Activated T-helper 1 cell treated with Interleukin-2 at 50 U/mL for 16 hours (primary cell): ENCODE measurements at places on chromosomes 2 and 18.

- DNase-seq, result peak; percentile 58
Measured at GRCh38 chr2:27441958-27442919, at the start of gene KRTCAP3. KRTCAP3 (plus strand) TSS chr2:27442381; CDS start chr2:27442413, 32 bp downstream.

DNA sequence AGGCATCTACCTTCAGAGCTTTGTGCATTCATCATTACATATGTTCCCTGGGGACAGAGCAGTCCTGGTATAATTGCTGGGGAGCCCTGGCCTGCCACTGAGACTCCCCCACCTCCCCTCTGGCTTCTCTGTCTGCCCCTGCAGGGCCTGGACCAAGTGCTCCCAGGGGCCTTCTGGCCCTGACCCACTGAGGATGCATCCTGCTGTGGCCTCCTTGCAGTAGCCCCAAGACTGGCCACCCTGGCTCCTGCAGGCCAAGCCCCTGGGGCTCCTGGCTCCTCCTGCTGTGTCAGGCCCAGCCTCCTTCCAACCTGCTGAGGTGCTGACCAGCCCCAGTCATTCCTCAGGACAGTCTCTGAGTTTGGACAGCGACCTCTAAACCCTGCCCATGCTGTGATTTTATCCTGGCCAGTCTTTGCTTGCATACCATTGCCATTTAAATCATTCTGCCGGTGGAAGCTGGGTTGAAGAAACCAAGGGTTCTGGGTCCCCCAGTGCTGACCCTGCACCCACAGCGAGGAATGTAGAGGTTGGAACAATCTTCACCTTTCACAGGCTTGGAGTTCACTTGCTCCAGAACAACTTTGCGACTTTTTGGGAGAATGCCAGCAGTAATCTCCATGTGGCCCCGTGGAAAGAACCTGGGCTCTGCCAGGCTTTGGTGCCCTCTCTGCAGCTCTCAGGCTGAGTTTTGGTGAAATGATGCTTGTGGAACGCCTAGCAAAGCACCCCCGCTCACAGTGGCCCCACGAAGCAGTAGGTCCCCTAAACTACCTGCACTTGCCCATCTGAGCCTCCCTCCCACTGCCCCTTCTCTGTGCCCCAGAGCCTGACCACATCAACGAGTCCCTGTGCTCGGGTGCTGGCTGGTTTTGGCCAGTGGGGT is 167.3 kb upstream of the GLI2 start:
- DNase-seq, result no peak

DNA sequence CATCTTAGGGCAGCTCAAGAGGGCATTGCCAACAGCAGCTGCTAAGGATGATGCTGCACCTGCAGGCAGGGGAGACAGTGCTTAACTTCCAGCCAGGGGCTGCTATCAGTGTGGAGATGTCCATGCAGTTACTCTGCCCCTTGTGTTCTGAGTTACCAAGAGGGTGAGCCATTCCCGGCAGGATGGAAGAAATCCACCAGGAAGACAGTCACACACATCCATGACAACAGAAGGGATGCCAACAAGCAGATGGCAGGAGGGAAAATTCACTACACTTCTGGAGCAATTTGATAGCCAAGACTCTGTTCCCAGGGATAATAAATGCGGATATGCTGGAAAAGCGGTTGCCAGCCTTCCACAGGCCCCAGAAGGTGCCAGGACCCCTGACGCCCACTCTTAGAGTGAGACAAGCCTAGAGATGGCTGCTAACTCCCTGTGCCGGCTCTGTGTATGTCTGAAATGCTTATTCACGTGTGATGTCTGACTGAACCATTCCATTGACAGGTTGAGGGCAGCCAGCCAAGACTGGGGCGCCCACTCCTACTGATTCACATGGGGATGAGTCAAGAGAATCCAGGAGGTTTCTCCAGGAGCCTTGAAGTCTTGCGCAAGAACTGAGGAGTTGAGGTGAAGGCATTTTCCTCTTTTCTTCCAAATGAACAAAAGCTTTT is 24.5 kb downstream of the LOXHD1 start:
- no peak for DNase-seq

GRCh38 chr18:35390951-35391700 is 14.0 kb upstream of the ZNF396 start:
- DNase-seq, result no peak

DNA sequence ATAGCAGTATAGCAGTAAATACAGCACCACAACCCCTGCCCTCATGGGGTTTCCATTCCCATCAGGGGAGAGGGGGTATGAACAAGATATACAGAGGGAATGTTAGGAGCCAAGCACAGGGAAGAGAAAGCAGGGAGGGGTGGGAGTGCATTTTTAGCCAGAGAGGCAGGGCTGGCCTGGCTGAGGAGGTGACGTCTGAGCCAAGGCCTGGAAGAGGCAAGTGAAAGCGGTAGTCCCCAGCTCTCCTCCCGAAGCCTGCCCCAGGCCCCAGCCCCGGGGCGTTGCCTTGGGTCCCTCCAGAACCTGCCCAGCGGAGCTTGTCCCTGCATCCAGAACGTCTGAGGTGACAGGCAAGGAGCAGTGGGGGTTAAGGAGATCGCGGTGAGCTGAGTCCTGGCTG is 45.1 kb upstream of the FOSL2 start:
- no peak for DNase-seq

- peak; percentile 71 for DNase-seq
Measured at GRCh38 chr2:233353769-233354499, at the start of gene DGKD. DGKD (plus strand) TSS chr2:233354494; CDS start chr2:233354519, 25 bp downstream.

DNA sequence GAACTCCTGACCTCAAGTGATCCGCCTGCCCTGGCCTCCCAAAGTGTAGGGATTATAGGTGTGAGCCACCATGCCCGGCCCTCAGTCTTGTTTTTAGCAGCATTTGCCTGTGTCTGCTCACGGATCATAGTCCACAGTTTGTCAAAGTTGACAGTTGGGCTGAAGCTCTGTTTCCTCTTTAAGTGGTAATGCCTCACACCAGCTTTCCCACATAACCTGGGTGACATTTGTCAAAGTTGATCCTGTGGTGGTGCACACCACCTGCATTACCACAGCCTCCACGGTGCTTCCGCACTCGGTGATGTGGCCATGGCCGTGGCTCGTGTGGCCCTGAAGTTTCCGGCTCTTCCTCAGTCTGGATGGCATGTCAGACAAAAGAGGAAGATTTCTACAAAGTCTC is 27.1 kb downstream of the RAB31 start:
- no peak for DNase-seq

GRCh38 chr18:45231617-45232016 is 383.7 kb upstream of the SLC14A2 start:
- DNase-seq, result no peak

DNA sequence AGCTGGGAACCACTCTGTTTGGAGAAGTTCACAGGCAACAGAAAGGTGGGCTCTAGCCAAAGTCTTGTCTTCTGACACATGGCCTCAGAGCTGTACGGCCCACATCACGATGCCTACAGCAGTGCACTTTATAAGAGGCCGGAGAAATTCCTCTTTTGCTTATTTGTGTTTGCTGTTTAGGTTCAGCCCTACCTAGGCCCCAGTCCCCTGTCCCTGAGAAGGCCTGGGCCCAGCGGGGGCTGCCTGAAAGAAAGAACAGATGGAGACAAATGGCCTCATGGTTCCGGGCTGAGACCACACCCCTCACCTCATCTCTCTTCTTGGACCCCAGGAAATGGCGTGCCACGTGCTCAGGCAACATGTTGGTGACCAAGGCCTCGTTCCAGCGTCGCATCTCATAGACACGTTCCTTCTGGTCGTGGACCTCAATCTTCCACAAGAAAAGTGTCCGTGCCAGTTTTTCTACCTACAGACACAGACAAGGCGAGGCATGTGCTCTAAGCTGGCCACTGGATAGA is 30.9 kb downstream of the CENPO start:
- DNase-seq, result no peak

DNA sequence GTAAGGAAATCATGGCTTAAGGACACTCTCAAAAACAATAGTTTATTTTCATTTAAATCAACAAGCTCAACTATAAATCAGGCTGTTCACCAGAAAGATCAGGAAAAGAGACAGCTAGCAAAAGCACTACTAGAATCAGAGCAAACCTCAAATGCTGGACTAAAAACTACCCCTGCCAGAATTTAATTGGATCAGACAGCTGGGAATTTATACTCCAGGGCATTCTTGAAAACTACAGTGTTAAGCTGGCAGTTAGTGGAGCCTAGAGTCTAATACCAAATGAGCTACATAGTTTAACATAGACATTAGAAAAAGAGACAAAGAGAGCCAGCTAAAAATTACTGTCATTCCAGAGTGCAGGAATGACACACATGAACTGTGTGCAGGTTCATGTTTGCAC is 1016.4 kb upstream of the CRIM1 start:
- no peak for DNase-seq

DNA sequence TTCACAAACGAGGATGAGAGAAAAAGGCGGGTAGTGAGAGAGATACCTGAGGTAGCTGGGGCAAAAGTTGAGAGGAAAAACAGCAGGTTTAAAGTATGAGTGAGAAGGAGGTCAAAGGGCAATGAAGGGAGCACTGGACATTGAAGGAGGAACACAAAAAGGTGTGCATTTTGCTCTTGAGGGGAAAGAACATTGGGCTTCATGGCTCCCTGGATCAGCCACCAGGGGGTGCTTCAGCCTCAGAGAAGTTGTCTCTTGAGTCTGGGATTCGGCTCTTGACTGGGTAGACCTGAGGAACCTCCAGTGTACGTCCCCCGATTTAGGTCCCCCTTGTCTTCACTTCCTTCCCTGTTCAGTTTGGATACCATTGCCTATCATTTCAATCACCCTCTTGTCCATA is 128.5 kb downstream of the RAPGEF4 start:
- no peak for DNase-seq

- DNase-seq, result no peak
Measured at GRCh38 chr2:237109421-237109934, 23.8 kb downstream of the COPS8 start.

- no peak for DNase-seq
Measured at GRCh38 chr2:73290049-73290839, 3.1 kb downstream of the EGR4 start.

GRCh38 chr2:232897598-232898408 is 27.7 kb downstream of the SNORC start:
- no peak for DNase-seq

DNA sequence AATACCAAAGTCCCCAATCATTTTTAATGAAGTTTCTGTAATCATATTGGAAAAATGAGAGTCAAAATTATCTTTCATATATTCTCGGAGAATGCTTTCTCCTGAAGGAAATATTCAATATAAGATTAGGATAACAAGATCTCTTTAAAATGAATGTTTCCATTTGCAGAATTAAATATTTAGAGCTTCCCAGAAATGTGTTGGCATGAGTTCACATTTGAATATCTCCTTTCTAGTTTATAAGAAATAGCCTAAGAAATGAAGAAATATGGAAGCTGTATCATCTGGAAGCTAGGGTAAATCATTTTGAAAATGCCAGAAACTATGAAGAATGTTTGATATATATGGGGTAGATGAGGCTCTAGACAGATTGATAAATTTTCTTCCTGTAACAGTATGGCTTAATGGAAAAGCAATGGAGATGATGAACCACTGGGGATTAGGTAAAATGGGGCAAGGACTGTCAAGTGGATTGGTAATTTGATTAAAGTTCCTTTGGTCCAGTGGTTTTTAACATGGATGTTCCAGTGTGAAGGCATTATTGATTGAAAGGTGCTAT is 184.6 kb upstream of the ZNF804A start:
- DNase-seq, result no peak

- DNase-seq, result no peak
Measured at GRCh38 chr2:101057051-101057933, 55.2 kb downstream of the RPL31 start.

GRCh38 chr2:39728941-39729351 is 50.1 kb downstream of the THUMPD2 start:
- DNase-seq, result no peak

DNA sequence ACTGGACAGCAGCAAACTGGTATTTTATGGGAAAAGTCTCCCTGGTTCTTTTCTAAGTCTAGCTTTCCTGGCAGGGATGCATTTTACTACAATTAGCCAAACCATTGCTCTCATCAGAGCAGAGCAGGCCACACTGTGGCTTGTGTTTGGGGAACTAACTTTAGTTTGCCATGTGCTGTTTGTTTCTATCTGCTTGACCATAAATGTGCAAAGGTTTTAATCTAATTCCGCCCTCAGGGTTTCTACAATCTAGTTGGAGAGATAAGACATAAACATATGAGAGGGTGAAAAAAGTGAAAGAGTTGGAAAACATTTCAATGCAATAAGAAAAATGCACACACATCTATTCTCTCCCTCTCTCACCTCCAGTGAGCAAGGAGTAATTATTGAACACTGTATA is 86.9 kb upstream of the MAPK4 start:
- DNase-seq, result no peak

GRCh38 chr18:336713-337112 is 68.9 kb upstream of the THOC1 start:
- DNase-seq, result no peak

GRCh38 chr2:98445683-98446581 is 1.3 kb downstream of the INPP4A start:
- DNase-seq, result no peak

GRCh38 chr18:3610813-3611212 is 160.8 kb downstream of the TGIF1 start:
- DNase-seq, result no peak

DNA sequence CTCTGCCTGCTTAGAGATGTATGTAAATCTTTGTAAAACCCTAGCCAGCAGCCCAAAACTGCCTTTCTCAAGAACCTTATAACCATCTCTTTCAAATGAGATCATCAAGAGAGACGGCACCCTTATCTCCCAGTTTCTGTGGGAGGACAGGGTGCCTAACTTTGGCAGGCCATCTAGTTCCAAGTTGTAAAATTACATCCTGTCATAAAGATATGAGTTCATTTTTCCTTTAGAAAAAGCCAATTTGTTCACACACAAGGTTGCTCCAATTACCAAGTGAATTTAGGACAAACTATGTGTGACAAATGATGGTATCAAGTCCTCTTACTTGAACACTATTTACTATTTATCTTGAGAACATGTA is 65.3 kb downstream of the MEMO1 start:
- no peak for DNase-seq
